ENCODE measurements at places on chromosomes 6 and 20.

DNA sequence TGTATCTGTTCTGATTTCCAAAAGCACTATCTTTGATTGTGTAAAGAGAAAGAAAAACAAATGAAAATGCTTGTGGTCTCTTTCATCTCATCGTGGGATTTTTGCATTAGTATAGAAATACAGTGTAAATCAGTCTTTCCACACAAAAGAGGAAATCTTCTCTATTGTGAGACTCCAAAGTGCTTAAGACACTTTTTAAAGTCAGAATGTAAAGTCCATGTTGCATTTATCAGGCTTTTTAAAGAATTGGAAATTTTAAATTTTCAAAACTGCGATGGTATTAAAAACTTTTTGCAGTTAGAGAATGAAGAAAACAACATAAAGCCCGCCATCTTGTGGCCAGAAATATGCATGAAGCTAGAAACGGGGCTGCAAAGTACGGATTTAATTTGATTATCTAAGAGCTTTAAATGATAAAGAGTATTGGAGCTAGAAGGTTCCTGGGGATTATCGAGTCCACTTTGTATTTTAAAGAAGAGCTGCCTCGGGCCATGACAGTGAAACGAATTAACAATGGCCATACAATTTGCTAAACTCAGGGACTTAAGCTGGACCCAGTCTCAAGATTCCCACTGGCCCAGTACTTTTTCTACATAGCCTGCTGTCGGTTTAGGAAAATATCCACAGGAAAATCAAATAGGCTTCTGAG is 339.6 kb downstream of the ARHGAP18 start:
- peak; percentile 61 for DNase-seq

DNA sequence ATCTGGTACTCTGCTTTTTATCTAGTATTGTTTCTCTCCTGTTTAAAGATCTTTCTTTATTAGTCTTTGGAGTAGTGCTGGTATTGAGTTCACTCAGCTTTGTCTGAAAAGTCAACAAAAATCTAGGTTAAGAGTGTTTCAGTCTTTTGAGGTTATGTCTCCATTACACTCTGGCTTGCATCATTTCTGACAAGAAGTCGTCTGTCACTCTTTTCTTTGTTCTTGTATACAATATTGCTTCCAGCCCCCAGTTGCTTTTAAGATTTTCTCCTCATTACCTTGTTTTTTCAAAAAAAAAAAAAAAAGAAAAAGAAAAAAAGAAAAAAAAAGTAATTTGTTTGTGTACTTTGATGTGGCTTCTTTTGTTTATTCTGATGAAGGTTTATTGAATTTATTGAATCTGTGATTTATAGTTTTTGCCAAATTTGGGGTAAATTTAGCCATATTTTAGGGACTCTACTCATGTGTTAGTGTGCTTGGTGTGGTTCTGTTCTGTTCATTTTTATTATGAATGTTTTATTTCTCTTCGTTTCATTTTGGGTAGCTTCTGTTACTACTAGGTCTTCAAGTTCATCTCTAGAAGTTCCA is 408.9 kb downstream of the CDKAL1 start:
- no peak for DNase-seq

DNA sequence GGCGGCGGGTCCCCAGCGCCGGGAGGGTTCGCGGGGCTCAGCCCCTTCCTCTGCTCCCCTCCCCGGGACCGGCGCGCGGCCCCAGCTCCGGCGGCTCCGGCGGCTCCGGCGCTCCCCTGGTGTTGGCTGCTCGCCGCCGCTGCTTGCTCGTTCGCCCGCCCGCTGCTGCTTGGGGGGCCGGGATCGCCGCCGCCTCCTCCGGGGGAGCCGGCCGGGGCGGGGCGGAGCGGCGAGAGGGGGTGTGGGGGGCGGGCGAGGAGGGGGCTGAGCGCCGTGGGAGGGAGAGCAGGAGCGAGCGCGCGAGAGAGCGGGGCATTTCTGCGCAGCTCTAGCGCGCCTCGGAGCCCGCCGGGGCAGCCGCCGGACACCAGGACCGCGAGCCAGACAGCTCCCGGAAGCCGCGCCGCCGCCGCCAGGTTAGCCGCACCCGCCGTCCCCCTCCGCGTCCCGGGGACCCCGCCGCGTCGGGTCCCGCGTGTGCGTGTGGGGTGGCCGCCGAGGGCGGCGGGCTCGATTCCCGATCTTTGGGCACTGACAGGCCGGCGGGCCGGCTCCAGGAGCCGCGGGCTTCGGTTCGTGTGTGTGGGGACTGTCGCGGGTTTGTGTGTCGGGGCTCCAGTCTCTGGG is 62.0 kb upstream of the EPB41L1 start:
- DNase-seq, result no peak

- DNase-seq, result no peak
Observed at GRCh38 chr6:25481267-25481666, 170.7 kb upstream of the SCGN start.

- no peak for DNase-seq
Observed at GRCh38 chr20:38840053-38840893, 34.8 kb downstream of the PPP1R16B start.

GRCh38 chr20:63527184-63527583 is 6.6 kb downstream of the PPDPF start:
- DNase-seq, result no peak

DNA sequence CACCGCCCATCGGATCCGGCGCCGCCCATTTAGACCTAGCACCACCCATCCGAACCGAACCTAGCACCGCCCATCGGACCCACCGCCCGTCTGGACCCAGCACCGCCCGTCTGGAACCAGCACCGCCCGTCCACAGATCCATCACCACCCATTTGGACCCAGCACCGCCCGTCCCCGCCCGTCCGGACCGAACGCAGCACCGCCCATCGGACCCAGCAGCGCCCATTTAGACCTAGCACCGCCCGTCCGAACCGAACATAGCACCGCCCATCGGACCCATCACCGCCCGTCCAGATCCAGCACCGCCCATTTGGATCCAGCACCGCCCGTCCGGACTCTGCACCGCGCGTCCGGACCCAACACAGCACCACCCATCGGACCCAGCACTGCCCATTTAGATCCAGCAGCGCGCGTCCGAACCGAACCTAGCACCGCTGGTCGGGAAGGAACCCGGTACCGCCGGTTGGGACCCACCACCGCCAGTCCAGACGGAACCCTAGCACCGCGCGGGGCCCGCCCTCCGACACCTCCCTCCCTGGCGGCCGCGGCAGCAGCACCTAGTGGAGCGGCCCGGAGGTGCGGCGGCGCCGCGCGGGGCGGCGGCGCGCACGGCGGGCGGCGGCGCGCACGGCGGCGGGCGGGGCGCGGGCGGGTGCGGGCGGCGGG is 348 bp upstream of the AFDN start:
- DNase-seq, result peak; percentile 73

DNA sequence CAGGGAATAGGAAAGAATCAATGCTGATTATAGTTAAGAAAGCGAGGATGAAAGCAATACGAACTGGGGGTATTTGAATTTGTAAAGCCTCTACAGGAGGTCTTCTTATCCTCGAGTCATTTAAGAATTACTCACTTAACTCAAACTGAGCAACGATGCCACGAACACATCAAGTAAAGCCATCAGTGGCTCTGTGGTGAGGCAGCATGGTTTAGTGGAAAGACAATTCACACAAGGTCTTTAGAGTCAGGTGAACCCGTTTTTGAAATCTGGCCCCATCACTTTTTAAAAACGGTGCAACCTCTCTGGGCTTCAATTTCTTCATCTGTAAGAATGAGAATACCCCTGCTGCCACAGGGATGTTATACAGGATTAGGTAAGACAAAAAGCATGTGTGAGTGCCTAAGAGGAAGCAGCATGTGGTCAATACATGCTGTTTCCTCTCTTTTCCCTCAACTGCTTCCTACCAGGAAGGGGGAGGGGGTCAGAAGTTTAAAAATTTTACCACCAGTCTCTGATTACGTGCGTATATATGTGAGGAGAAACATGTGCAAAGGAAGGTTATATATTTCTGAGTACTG is 162.0 kb downstream of the BTBD9 start:
- DNase-seq, result no peak

- DNase-seq, result no peak
Observed at GRCh38 chr6:34011264-34011663, 134.6 kb downstream of the GRM4 start.

- DNase-seq, result no peak
Observed at GRCh38 chr6:156154896-156155295, 622.3 kb upstream of the ARID1B start.

DNA sequence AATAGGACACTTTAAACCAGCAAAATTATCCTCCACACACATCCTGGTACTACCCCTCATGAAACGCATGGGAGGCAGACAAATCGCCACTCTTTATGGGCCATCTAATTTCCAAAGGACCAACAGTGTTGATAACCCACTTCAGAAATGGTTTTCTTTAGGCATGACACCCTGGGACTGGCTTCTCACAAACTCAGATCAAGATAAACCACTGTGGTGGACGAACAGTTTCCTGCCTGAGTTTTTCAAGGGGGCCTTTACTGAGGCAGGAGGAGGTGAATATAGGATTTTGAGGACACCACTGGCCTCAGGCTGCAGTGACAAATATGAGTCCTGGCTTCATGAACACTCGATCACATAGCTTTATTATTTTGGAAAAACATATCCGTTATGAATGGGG is 26.0 kb downstream of the TRAM2 start:
- no peak for DNase-seq

- DNase-seq, result no peak
Observed at GRCh38 chr6:90121982-90122381, 174.7 kb downstream of the BACH2 start.

DNA sequence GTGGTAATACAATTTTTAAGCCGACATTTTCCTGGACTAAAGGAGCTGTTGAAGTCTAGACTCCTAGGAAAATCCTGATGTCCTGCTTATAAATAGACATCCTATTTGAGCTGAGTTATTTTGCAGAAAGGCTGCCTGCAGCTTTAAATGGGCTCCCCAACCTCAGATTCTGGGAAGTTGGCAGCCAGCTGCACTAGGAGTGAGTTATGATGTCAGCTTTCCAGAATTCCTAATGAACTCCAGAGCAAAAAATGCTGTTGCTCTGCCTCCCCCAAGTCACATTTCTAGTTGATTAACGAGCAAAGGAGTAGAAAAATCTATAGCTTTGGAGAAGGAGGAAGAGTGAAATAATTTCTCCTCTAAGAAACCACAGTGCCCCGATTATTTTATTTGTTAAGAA is 346.3 kb upstream of the SULF2 start:
- no peak for DNase-seq

DNA sequence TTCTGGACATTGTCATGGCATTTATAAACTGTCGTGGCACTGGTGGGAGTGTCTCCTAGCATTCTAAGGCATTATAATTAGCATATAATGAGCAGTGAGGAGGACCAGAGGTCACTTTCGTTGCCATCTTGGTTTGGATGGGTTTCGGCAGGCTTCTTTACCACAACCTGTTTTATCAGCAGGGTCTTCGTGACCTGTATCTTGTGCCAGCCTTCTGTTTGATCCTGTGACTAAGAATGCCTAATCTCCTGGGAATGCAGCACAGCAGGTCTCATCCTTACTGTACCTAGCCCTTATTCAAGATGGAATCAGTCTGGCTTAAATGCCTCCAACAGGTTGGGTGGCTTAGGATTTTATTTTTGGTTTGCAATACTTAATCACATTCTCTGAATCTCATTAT is 142.7 kb upstream of the GGTLC1 start:
- no peak for DNase-seq

GRCh38 chr6:14734416-14735340 is 511.2 kb upstream of the JARID2 start:
- peak; percentile 92 for DNase-seq

- peak; percentile 21 for DNase-seq
Observed at GRCh38 chr20:32894026-32894483, 35.3 kb downstream of the EFCAB8 start.

- no peak for DNase-seq
Observed at GRCh38 chr6:158329531-158329930, 17.3 kb downstream of the TULP4 start.

GRCh38 chr6:62283796-62284411 is 2.1 kb downstream of the KHDRBS2 start:
- DNase-seq, result peak; percentile 13

- no peak for DNase-seq
Observed at GRCh38 chr6:6925391-6926164, 182.2 kb upstream of the RREB1 start.

Data from activated CD4-positive, alpha-beta T cell treated with anti-CD3 and anti-CD28 coated beads, Interleukin-2, Interleukin-6, amounts not matched to agents 100 ng/mL and 50 ng/mL, durations not matched to agents 16 hours and 8 hours (primary cell).